ENCODE measurements at places on chromosomes 3 and 15.
A peak's percentile ranks its signal among the peaks of the same experiment; 100 is the strongest.

DNA sequence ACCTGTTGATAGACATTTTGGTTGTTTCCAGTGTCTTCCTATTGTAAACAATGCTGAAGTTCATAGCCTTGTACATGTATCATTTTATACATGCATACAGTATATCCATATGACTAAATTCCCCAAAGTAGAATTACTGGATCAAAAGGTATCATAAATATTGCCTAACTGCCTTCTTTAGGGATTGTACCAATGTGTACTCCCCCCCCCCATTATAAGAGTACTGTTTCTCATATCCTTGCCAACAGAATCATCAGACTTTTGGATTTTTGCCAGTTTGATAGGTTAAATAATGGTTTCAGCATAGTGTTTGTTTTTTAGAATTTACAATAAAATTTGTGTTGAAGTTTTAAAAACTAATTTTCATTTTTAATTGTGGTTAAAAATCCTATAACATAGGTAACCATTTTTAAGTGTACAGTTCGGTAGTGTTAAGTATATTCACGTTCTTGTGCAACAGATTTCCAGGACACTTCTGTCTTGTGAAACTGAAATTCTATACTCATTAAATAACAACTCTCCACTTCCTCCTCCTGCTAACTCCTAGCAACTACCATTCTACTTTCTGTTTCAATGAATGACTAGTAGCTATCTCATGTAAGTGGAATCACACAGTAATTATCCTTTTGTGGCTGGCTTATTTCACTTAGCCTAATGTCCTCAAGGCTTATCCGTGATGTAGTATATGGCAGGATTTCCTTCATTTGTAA, 30.8 kb upstream of the MAP3K13 start:
- DNase-seq: peak; percentile 26

DNA sequence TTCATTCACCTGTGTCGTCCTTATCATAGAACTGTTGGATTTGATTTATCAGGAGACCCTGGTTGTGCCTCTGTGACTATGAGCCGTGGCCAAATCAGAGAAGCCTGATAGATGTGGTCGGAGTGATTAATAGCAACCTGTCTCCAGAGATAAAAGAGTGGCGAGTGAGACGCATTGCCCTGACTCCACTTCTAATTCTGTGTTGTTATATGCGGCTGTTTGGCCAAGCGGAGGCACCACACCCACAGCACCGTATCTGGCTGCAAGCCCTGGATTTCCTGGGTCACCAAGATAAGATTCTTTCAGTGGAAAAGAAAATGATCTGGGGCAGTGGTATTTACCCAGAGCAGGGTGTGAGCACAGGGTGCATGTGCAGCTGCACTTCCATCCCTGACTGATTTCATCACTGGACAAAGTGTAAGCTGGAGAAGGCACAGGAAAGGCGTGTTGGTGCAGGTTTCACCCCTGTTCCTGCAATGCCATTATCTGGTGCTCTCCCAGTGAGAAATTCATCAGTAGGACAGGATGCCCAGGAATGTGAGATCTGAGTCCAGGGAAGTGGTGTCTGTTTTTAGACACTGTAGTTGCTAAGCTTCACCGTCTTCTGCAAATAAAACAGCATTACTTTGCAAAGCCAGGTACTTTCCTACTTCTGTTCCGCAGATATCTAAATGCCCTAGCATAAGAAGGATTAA, 84.6 kb downstream of the CD47 start:
- no peak for DNase-seq

DNA sequence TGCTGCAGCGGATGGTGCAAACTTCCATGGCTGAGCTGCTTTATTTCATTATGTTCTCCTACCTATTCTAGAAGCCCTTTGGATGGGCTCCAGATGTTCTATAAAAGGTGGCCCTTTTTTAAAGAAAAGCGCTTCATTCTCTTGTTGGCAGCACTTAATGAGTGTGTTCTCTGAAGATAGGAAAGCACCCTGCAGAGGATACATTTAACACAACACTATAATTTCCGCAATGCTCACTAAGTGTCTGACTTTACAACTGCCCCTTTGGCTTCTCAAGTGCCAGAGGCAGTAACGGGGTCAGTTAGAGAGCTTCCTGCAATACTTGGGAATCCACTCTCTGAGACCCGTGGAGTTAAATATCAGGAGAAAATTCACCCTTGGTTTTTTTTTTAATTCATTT, 88.1 kb downstream of the MDFIC2 start:
- DNase-seq: no peak

- peak; percentile 61 for DNase-seq
Observed at GRCh38 chr15:39786447-39787056, 3.9 kb upstream of the FSIP1 start.

DNA sequence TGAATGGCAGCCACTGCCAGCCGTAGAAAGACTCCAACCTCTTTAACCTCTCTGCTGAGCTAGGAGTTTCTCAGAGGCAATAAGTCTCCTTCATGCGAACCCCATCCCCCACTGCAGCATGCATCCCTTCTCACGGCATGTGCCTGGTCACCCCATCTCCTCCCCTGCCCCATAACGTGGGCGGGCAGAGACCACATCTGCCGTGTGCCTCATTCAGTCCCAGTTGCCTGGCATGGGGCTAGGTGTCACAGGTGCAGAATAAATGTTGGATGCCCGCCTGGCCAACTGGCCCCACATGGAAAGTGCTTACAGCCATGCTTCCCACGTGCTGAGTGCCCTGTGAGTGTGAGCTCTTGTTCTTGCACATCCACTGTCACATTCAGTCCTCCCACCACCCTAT, 43.5 kb upstream of the NTRK3 start:
- no peak for DNase-seq

Data from globus pallidus (tissue), 1 donor.